ENCODE measurements at places on chromosomes 5 and 9. TPM values are rescaled to one million over a fixed set of nuclear protein-coding genes. Genes with fewer than 3 reads are reported as not detected.
A peak's percentile ranks its signal among the peaks of the same experiment; 100 is the strongest.

- H3K36me3 ChIP-seq: no peaks in the 10 kb centered on the region
- H3K4me1 ChIP-seq: peaks cover 19% of the 10 kb centered on the region
- peaks cover 36% of the 10 kb centered on the region for H3K27me3 ChIP-seq
- no peak overlapping the region for H3K4me3 ChIP-seq
- H3K27ac ChIP-seq: no peak overlapping the region
These were observed 139.8 kb upstream of the SMARCA2 start for GRCh38 chr9:1875251-1875851.

GDA gene
- total RNA-seq: not detected

- peaks cover 65% of the 10 kb centered on the region for H3K4me1 ChIP-seq
- no peak for DNase-seq
- peaks cover 31% of the 10 kb centered on the region for H3K36me3 ChIP-seq
- no peak overlapping the region for H3K4me3 ChIP-seq
These were observed 216.9 kb downstream of the NR3C1 start for GRCh38 chr5:143186623-143187022.

NEUROG1 gene
- total RNA-seq: not detected

DNA sequence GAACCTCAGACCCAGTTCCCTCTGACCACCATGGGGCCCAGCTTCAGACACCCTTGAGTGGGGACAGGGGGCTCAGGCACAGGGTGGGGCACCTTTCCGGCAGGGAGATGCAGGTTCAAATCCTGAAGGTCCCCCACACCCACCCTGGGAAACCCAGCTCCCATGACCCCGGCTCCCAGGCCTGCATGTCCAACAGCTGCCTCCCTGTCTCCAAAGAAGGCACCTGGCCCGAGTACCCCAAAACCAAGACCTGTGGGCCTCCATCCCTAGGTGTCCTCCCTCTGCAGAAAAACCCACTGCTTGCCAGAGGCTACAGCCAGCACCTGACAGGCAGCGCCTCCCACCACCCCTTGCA is 38.5 kb downstream of the VAV2 start:
- no peak overlapping the region for H3K27ac ChIP-seq
- no peak for DNase-seq
- peaks cover 5% of the 10 kb centered on the region for H3K4me1 ChIP-seq
- H3K27me3 ChIP-seq: no peaks in the 10 kb centered on the region

EIF4E1B gene
- total RNA-seq: not detected

PCDHGA6 gene
- total RNA-seq: 0.48 TPM

NOP16 gene
- total RNA-seq: 79.6 TPM

DNA sequence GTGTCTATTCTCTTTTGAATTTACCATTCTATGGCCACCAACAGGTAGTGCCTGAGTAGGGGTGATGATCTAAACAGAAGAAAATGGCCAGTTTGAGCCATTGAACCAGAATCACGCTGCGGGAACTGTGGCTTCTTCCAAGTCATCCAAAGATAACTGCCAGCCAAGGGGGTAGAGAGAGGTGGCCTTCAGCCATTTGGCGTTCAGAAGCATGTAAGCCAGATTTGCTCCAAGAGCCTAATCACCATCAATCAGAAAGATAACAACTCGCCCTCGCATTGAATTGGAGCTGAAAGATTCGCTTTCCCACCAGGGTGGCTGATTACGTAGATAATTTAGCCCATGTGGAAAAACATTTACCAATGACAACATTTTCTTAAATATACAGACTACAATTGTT is 1302.7 kb upstream of the DMAC1 start:
- DNase-seq: no peak
- no peak overlapping the region for H3K4me3 ChIP-seq
- H3K27ac ChIP-seq: no peak overlapping the region
- H3K27me3 ChIP-seq: no peaks in the 10 kb centered on the region
- H3K36me3 ChIP-seq: no peaks in the 10 kb centered on the region

CXCL14 gene
- total RNA-seq: not detected

CDC25C gene
- 9.0 TPM for total RNA-seq

DNA sequence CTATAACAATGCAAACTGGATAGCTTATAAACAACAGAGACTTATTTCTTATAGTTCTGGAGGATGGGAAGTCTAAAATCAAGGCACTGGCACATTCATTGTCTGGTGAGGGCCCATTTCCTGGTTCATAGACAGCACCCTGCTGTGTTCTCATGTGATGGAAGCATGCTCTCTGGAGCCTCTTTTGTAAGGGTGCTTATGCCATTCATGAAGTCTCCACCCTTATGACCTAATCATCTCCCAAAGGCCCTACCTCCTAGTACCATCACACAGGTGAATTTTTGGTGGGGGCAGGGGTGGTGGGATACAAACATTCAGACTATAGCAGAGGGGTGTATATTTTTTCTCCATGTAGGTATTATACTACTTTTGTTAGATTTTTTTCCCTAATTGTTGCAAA is 92.4 kb downstream of the UNC13B start:
- H3K4me1 ChIP-seq: no peaks in the 10 kb centered on the region
- no peak overlapping the region for H3K27ac ChIP-seq
- no peaks in the 10 kb centered on the region for H3K27me3 ChIP-seq
- DNase-seq: no peak

- H3K27ac ChIP-seq: no peak overlapping the region
- no peaks in the 10 kb centered on the region for H3K27me3 ChIP-seq
- H3K4me3 ChIP-seq: no peak overlapping the region
- DNase-seq: no peak
- peaks cover 2% of the 10 kb centered on the region for H3K4me1 ChIP-seq
- peaks cover 48% of the 10 kb centered on the region for H3K36me3 ChIP-seq
These were observed 13.3 kb upstream of the GNG10 start for GRCh38 chr9:111648066-111648465.

GRCh38 chr5:119076080-119076479 is 5.2 kb downstream of the DMXL1 start:
- H3K36me3 ChIP-seq: peaks cover 22% of the 10 kb centered on the region
- peaks cover 59% of the 10 kb centered on the region for H3K4me1 ChIP-seq
- DNase-seq: no peak
- peak overlapping the region; percentile 53 for H3K4me3 ChIP-seq
- H3K27ac ChIP-seq: peak overlapping the region; percentile 65
- no peaks in the 10 kb centered on the region for H3K27me3 ChIP-seq

GRCh38 chr9:8486095-8486494 is 686.5 kb upstream of the DMAC1 start:
- H3K27me3 ChIP-seq: no peaks in the 10 kb centered on the region
- no peaks in the 10 kb centered on the region for H3K36me3 ChIP-seq
- peaks cover 1% of the 10 kb centered on the region for H3K4me1 ChIP-seq
- DNase-seq: no peak

GRCh38 chr5:7392693-7393024 is 3.3 kb upstream of the ADCY2 start:
- H3K27ac ChIP-seq: no peak overlapping the region
- no peak overlapping the region for H3K4me3 ChIP-seq
- DNase-seq: no peak
- H3K27me3 ChIP-seq: peaks cover 25% of the 10 kb centered on the region
- peaks cover 3% of the 10 kb centered on the region for H3K36me3 ChIP-seq

DNA sequence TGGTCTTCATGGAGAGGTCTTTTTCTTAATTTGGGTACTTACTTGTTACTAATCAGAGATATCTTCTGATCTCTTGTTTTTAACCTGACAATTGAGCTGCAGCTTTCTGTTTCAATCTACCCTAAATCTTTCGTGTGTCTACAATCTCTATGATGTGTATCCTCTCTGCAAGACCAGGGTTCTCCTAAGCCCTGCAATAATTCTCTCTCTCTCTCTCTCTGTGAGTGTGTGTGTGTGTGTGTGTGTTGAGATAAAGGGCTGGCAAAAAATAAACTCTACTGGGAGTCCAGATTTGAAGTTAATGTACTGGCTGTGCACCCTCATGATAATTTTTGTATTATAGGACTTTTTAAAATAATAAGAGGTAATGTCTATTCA is 57.8 kb upstream of the FBXL7 start:
- H3K36me3 ChIP-seq: no peaks in the 10 kb centered on the region
- no peaks in the 10 kb centered on the region for H3K4me1 ChIP-seq
- H3K4me3 ChIP-seq: no peak overlapping the region
- no peak for DNase-seq

DNA sequence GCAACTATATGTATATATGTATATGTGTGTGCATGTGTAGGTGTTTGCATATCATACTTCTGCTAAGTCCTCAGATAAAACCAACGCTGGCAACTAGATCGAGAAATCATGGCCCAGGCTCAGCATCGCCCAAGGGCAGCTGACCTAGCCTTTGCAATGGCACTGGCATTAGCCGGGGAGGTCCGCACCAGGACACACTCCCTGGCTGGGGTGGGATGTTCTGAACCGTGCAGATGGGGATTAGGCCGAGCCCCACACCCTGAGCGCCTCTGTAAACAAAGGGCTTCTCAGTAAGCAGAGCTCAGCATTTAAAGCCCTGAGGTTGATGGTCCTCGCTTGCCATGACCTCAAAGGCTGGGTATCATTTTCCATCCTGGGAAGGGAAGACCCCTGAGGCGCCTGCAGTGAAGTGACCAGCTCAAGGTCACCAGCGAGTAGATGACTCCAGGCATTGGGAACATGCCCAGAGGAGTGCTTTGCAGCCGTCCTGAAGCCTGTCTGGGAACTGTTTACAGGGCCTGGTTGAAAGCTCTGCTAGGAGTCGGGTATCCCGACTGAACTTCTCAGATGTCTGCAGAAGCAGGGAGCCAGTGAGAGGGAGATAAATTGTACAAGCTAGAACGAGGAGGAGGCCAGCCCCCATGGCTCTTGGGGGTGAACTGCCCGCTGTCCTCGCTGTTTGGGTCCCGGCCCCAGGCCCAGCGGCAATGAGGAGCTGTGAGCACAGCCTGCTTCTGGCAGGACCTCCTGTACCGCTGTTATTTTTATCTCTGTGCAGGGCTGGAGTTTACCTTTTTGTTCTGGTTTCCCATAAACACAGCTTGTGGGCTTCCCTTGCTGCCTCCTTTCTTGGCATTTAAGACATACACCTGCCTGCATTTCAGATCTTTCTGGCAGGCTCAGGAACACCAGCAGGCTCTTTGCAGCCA is 18.4 kb downstream of the GADD45G start:
- H3K27me3 ChIP-seq: peaks cover 9% of the 10 kb centered on the region
- no peaks in the 10 kb centered on the region for H3K4me1 ChIP-seq
- no peak overlapping the region for H3K27ac ChIP-seq
- no peak for DNase-seq
- H3K4me3 ChIP-seq: no peak overlapping the region
- H3K36me3 ChIP-seq: no peaks in the 10 kb centered on the region

F12 gene
- total RNA-seq: 3.5 TPM

GRCh38 chr5:96936431-96937320 is 796 bp downstream of the LNPEP start:
- H3K4me3 ChIP-seq: peak overlapping the region; percentile 88
- peak overlapping the region; percentile 99 for H3K27ac ChIP-seq
- peaks cover 31% of the 10 kb centered on the region for H3K36me3 ChIP-seq
- peaks cover 60% of the 10 kb centered on the region for H3K4me1 ChIP-seq
- H3K27me3 ChIP-seq: no peaks in the 10 kb centered on the region

GRCh38 chr9:120306561-120306960 is 273.4 kb downstream of the CDK5RAP2 start:
- H3K27ac ChIP-seq: no peak overlapping the region
- H3K36me3 ChIP-seq: no peaks in the 10 kb centered on the region
- H3K4me1 ChIP-seq: no peaks in the 10 kb centered on the region
- peaks cover 2% of the 10 kb centered on the region for H3K27me3 ChIP-seq

GRCh38 chr5:53313145-53313544 is 167.3 kb upstream of the FST start:
- no peak for DNase-seq
- no peaks in the 10 kb centered on the region for H3K27me3 ChIP-seq
- no peak overlapping the region for H3K27ac ChIP-seq
- H3K36me3 ChIP-seq: no peaks in the 10 kb centered on the region
- H3K4me1 ChIP-seq: no peaks in the 10 kb centered on the region
- H3K4me3 ChIP-seq: no peak overlapping the region

SLC35D2 gene
- 7.0 TPM for total RNA-seq

- no peak for DNase-seq
- H3K4me3 ChIP-seq: no peak overlapping the region
- peaks cover 37% of the 10 kb centered on the region for H3K36me3 ChIP-seq
- peaks cover 8% of the 10 kb centered on the region for H3K27me3 ChIP-seq
- H3K27ac ChIP-seq: no peak overlapping the region
- peaks cover 43% of the 10 kb centered on the region for H3K4me1 ChIP-seq
These were observed 33.0 kb upstream of the NCS1 start for GRCh38 chr9:130139251-130139650.

SHOC1 gene
- total RNA-seq: not detected

CCL27 gene
- 0.55 TPM for total RNA-seq

DNA sequence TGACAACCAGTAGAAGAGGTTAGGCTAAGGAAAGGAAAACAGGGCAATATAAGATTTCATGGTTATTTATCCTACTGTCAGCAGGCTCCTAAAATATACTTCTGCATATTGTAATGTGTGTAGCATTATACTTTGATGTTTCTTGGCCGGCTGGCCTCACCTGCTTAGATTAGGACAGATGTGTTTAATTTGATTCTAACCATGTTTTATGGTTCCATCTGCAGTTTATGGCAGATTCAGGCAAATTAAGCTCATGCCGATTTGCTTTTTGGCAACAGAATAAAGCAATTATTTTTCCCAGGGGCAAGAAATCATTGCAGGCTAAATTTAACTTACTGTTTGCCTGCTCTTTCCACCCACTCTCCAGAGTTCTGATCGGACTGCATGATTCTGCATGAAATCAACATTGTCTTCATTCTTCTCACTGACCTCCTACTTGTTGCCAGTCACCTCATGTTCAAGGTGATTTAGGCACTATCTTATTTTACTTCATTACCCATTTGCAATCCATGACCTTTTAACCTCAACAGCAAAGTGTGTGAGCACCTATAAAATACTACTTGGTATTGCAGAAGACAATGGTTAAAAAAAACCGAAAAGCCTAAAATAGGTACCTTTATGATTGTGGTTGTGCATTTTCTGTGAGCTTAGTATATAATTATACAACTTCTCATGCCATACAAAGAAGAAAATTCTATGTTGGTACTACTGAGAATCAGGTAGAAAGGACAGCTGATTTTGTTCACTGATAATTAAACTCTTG is 125.2 kb downstream of the EDIL3 start:
- DNase-seq: no peak
- no peaks in the 10 kb centered on the region for H3K36me3 ChIP-seq
- H3K4me3 ChIP-seq: no peak overlapping the region
- H3K4me1 ChIP-seq: no peaks in the 10 kb centered on the region
- H3K27ac ChIP-seq: no peak overlapping the region
- H3K27me3 ChIP-seq: no peaks in the 10 kb centered on the region

CARD9 gene
- total RNA-seq: 17.6 TPM

GRCh38 chr5:135729321-135729786 is 105.1 kb upstream of the SLC25A48 start:
- H3K4me1 ChIP-seq: no peaks in the 10 kb centered on the region
- H3K36me3 ChIP-seq: no peaks in the 10 kb centered on the region
- H3K27me3 ChIP-seq: no peaks in the 10 kb centered on the region
- no peak overlapping the region for H3K27ac ChIP-seq

Measured in activated T-helper 2 cell treated with anti-CD3 and anti-CD28 coated beads, Interferon-gamma antibody, Interleukin-2, Interleukin-4, amounts not matched to agents 10 μg/mL and 5 μg/mL and 100 μg/mL, durations not matched to agents 14 hours and 24 hours and 36 hours (primary cell).